ENCODE measurements at places on chromosomes 3 and 15.

DNA sequence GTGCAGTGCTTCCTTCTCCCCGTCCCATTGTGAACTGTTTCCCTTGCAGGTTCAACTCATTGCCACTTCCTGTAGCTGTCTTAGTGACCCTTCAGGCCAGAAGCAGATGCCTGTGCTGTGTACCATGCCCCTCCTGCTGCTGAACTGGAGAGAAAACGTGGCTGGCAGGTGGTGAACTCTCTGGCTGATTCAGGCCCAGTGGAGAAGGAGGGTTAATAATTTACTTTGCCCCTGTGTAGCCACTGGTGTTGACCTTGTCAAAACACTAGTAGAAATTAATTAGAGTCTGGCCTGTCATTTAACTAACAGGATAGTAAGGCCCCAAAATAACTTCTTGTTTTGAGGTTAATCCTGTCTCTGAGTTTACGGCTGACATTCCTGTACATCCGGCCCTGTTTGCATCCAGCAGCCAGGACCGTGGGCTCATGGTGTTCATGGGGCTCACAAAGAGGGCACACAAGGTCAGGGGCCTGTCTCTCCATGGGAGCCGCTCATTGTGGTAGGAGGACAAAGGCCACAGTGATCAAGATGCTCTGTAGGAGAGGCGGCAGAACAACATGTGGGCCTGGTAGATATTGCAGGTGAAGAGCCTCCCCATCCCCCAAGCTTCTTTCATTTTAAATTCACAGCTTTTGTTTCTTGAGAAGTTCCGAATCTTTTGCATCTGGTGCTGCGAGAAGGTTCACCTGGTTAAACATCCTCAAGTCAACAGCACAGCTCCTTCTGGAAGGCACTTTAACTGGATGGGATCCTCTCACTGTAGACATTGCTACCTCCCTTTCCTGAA lies 101.6 kb downstream of the CGNL1 start:
- DNase-seq: no peak

- DNase-seq: no peak
Observed at GRCh38 chr3:150222691-150223489, 185.2 kb upstream of the TSC22D2 start.

GRCh38 chr3:186909078-186909853 lies 21.1 kb upstream of the ST6GAL1 start:
- DNase-seq: peak; percentile 77

- DNase-seq: no peak
Observed at GRCh38 chr15:100633763-100634075, 31.3 kb downstream of the ASB7 start.

GRCh38 chr3:72953325-72953956 lies 43.2 kb upstream of the PPP4R2 start:
- DNase-seq: no peak

DNA sequence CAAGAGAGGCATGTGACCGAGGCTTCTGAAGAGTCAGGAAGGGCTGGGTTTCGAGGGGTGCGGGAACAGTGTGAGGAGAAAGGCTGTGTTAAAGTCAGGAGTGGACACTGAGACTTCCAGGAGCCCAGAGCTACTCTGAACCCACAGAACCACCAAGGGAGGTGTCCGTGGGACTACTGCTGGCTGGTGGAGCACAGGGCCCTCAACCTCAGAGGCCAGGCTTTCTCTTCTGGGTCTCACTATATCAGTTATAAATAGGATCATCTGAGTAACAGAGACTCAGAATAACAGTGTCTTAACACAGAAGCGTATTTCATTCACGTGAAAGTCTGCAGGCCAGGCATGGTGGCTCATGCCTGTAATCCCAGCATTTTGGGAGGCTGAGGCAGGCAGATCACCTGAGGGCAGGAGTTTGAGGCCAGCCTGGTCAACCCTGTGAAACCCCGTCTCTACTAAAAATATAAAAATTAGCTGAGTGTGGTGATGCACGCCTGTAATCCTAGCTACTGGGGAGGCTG lies 113.6 kb downstream of the TMEM266 start:
- no peak for DNase-seq
